Kidney epithelial cell (primary cell): ENCODE measurements at places on chromosomes 4 and X.
A peak's percentile ranks its signal among the peaks of the same experiment; 100 is the strongest.

DNA sequence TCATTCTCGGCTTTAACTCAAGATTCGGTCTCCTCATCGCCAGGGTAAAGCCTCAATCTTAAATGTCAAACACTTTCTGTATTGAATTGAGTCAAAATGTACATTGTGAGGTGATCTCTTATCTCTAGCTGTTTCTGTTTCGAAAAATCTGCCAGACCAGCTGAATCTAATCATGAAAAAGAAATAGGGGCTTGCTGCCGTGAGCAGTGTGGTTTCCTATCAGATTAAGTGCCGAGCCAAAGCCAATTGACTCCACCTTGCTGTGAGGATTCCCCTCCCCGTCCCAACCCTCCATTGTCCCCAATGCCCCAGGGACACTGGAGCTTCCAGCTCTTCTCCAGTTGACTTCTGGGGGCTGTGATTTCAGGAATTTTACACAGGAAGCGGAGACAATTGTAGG, 12.5 kb upstream of the CRLF2 start:
- no peak for DNase-seq

DNA sequence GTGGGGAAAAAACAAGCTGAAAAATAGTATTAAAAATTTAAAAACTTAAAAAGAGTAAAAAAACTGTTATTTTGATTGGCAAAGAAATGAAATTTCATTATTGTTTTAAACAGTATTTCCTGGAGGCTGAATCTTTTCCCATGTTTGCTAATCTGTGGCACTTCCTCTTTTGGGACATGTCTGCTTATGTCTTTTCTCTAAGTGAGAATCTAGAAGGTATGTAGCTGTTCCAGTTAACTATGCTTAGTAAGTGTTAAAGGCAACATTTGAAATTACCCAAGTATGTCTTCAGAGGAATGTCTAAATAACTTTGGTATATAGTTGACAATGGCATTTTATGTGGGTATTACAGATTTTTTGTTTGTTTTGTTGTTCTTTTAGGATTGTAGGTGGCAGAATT, 81.6 kb upstream of the TBC1D9 start:
- DNase-seq, result no peak

GRCh38 chr4:153705743-153706468, 21.8 kb downstream of the TLR2 start:
- no peak for DNase-seq

- no peak for DNase-seq
Observed at GRCh38 chr4:15382669-15383273, 45.1 kb upstream of the C1QTNF7 start.

GRCh38 chr4:37434469-37434868, 189.9 kb downstream of the NWD2 start:
- DNase-seq, result no peak

DNA sequence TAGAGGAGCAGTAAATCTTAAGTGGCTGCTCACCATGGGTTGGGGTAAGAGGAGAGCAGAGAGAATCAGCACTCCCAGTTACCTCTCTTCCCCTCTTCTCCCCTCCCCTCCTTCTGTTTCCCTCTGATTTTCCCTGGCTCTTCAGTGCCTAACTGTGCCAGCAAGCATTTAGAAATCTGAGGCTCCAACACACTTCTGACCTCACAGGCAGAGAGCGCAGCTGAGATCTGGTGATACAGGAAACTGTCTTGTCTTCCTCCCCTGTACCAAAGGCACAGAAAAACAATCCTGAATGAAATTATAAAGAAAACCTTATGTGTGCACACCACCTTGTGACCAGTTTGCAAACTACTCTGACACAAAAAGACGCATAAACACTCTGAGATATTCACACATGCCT, 82.4 kb upstream of the SMIM10 start:
- no peak for DNase-seq

GRCh38 chrX:134990475-134990800, 353 bp upstream of the SMIM10 start:
- DNase-seq, result no peak

- no peak for DNase-seq
Observed at GRCh38 chr4:175970724-175971123, 94.9 kb upstream of the WDR17 start.

DNA sequence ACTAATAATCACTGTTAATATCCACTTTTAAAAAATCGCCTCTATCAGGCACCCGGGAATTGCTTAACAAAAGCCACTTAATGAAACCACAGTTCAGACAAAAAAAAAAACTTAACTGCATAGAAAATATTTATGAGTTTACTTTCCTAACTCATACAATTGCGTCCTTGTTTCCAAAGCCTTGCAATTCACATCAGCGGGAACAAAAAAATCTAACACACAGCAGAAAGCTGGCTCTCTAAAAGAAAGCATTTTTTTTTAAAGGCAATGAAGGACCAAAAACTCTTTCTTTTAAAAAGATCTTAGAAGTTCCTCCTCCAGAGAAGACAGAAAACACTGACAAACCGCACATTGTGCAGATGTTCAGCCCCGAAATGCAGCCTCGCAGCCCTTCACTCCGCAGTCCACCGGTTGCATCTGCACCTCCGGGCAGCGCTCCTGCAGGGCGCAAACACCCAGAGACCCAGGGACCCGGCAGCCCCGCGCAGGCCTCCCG, 812 bp downstream of the FAT1 start:
- no peak for DNase-seq

GRCh38 chrX:133497356-133497755, 82.1 kb upstream of the GPC4 start:
- no peak for DNase-seq

- DNase-seq, result no peak
Observed at GRCh38 chr4:169660929-169661328, 40.6 kb downstream of the CLCN3 start.

- DNase-seq, result no peak
Observed at GRCh38 chr4:2954358-2955185, 8.6 kb downstream of the NOP14 start.

GRCh38 chr4:53997898-53998297, 66.5 kb downstream of the CHIC2 start:
- DNase-seq, result peak; percentile 37

DNA sequence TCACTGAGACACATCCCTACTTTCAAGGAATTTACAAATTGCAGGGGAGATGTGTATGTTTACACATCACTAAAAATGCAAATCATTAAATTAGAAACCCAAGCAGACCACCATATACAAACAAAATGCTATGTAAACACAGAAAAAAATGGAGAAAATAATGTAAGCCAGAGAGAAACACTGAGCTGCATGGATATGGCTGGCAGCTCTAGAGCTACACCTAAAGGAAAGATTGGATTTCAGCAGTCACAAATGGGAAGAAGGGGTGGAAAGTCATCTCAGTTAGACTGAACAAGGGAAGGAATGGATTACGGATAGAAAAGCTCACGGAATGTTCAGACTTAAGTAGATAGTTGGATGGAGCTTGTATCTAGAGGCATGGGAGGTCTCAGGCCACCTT, 186.3 kb downstream of the MOSPD2 start:
- DNase-seq, result no peak

DNA sequence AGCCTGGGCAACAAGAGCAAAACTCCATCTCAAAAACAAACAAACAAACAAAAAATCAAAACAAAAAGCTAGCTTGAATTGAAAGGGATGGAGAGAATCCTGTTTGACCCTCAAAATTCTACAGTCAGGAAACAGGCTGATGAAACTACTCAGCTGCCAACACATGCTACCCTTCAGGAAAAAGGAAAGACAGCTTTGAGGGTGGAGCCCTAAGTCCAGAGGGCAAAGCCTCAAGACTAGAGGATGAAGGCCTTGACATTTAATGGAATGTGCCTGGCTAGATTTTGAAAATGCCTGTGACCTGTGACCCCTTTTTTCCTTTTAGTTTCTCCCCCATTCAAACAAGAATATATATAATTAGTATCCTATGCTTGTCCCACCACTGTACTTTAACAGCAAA, 27.1 kb downstream of the MORC4 start:
- no peak for DNase-seq

DNA sequence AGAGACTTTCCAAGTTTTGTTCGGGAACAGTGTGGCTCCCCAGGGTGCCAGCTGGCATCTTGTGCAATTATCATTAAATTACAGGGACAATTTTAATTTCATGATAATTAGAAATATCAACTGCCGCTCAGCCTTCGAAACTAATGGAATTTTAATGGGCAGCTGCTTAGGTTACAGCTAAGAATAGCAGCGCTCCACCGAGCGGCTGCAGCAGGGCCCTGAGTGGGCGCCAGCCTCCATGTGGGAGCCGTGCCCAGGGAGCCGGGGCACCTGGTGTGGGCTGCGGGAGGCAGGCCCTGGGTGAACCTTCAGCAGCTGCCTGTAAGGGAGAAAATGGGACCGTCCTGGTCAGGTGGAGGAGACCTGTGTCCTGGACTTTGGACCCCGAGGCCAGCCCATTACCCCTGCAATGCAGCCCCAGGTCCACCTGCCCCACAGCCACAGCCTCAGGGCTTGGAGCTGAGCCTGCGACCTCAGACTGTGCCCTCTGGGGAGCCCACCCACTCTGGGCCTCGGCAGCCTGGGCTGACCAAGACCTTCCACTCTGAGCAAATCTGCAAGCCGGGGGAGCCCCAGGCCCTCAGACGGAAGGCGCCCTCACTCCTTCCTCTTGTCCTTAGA, 21.1 kb downstream of the MSANTD1 start:
- no peak for DNase-seq

DNA sequence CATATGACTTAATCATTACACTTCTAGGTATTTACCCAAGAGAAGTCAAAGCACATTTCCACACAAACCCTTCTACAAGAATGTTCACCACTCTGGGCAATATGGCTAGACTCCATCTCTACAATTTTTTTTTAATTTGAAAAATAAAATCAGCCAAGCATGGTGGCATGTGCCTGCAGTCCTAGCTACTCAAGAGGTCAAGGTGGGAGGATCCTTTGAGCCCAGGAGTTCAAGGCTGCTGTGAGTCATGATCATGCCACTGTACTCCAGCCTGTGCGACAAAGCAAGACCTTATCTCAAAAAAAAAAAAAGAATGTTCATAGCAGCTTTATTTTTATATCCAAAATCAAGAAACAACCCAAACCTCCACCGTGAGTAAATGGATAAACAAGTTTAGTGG, 70.3 kb upstream of the MBNL3 start:
- no peak for DNase-seq

DNA sequence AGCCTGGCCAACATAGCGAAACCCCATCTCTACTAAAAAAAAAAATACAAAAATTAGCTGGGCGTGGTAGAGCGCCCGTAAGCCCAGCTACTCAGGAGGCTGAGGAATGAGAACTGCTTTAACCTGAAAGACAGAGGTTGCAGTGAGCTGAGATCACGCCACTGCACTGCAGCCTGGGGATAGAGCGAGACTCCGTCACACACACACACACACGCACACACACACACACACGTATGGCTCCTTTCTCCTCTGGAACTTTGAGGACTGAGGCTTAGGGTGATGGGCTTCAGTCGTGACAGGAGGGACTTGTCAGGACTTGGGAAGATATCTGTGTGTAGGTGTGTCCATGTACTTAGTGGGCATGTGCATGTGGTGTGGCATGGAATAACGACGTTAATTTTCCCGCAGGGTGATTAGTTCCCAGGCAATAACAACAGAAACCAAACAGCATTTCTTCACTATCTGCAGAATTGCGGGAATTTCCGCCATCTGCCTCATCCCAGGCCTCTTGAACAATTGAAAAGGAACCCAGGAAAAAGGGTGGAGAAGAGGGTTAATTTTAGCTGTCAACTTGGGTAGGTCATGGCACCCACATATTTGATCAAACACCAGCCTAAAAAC, 47.7 kb downstream of the RWDD4 start:
- DNase-seq, result no peak

- DNase-seq, result no peak
Observed at GRCh38 chrX:142251202-142251601, 46.1 kb upstream of the MAGEC2 start.

- DNase-seq, result no peak
Observed at GRCh38 chr4:39936565-39937418, 40.9 kb downstream of the PDS5A start.

DNA sequence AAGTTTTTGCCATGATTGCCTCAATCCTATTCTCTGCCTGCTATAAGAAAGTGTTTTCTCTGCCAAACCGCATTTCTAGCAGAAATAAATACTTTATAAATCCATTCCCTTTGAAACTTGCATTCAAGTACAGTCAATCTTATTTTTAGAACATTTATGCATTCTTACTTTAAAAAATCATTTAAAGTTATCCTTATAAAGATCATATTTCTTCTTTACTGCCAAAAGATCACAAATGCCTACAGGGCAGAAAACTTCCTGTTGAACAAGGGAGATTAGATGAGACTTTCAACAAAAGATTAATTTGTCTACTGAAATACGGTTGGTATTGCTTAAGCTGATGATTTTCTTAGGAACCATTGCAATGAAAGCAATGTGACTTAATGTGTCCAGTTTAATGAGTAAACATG, 207.2 kb upstream of the SLIT2 start:
- DNase-seq, result no peak

GRCh38 chr4:163562496-163562895, 68.0 kb downstream of the TMA16 start:
- DNase-seq, result no peak

- DNase-seq, result no peak
Observed at GRCh38 chrX:106284431-106285025, 116.4 kb downstream of the PWWP3B start.

GRCh38 chrX:35622040-35622439, 176.1 kb upstream of the MAGEB16 start:
- peak; percentile 4 for DNase-seq

GRCh38 chrX:32825009-32825408, 386.3 kb downstream of the DMD start:
- no peak for DNase-seq

GRCh38 chr4:36285784-36286480, 4.5 kb downstream of the DTHD1 start:
- peak; percentile 41 for DNase-seq

DNA sequence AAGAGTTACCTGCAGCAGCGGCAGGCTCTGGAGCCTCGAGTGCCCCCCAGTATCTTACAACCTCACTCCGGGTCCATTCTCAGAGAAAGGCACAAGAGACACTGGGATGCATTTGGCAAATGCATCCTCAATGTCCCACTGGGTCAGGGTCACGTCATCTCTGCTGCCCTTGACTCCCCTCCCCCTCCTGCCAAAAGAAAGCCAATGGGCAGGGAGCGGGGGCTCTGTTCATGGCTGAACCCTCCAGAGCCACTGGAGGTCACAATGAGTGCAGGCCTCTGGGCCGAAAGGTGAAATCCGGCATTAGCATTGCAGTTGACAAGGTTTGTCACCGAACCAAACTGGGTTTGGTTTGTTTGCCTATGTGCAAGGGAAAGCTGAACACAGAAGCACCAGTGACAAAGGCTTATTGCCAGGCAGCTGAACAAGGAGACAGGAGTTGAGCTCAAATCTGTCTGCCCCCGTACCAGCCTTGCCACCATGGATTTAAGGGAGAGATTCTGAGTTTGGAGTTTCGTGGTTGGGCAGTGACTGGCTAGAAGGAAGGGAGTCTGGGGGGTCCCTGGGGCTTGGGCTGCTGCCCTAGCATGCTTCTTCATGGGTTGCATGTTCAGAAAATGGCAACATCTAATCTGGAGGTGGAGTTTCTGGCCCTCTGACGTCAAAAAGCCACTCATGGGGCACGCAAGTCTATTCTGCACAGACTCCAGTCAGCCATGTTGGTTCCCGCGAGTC, 64.3 kb downstream of the HTRA3 start:
- DNase-seq, result no peak

GRCh38 chr4:141011901-141012315, 121.4 kb downstream of the RNF150 start:
- DNase-seq, result no peak
